CD4-positive, alpha-beta T cell treated with Interleukin-4 for 1 hour (primary cell): ENCODE measurements at places on chromosomes 2 and 18.

- no peak for DNase-seq
These were observed 50.8 kb downstream of the EMILIN2 start for GRCh38 chr18:2897448-2898185.

- DNase-seq = no peak
These were observed 21.0 kb downstream of the HJURP start for GRCh38 chr2:233833345-233833744.

- no peak for DNase-seq
These were observed 198.2 kb downstream of the PRKCE start for GRCh38 chr2:45849491-45850283.

GRCh38 chr2:136323935-136324334, 206.0 kb upstream of the CXCR4 start:
- DNase-seq = no peak
